ENCODE measurements at places on chromosomes 1 and 21. TPM values are rescaled to one million over a fixed set of nuclear protein-coding genes. Genes with fewer than 3 reads are reported as not detected.

The B4GALT2 gene
- polyA plus RNA-seq = 60.2 TPM

The SERINC2 gene
- polyA plus RNA-seq = 109 TPM

The SYT11 gene
- polyA plus RNA-seq = 36.6 TPM

The FCRL5 gene
- polyA plus RNA-seq = not detected

The CCDC27 gene
- not detected for polyA plus RNA-seq

The SPRR2B gene
- not detected for polyA plus RNA-seq

The VAV3 gene
- polyA plus RNA-seq = 0.01 TPM

The CELSR2 gene
- polyA plus RNA-seq = 0.98 TPM

The NCMAP gene
- not detected for polyA plus RNA-seq

The FCN3 gene
- polyA plus RNA-seq = not detected

The TTC22 gene
- polyA plus RNA-seq = not detected

The AJAP1 gene
- 0.50 TPM for polyA plus RNA-seq

The KCTD3 gene
- 31.7 TPM for polyA plus RNA-seq

The POU3F1 gene
- polyA plus RNA-seq = not detected

The RAD54L gene
- 4.3 TPM for polyA plus RNA-seq

The HSF2BP gene
- 1.2 TPM for polyA plus RNA-seq

The PODN gene
- 54.5 TPM for polyA plus RNA-seq

The VANGL2 gene
- polyA plus RNA-seq = 0.33 TPM

The OR2T35 gene
- polyA plus RNA-seq = not detected

The NIBAN1 gene
- polyA plus RNA-seq = 28.2 TPM

The COL8A2 gene
- polyA plus RNA-seq = 6.8 TPM

The OXCT2 gene
- polyA plus RNA-seq = 0.53 TPM

The ATP6V1G3 gene
- not detected for polyA plus RNA-seq

The PYHIN1 gene
- polyA plus RNA-seq = not detected

The SPRR2G gene
- not detected for polyA plus RNA-seq

The FMOD gene
- 14.0 TPM for polyA plus RNA-seq

The SPRR4 gene
- polyA plus RNA-seq = not detected

The DHRS3 gene
- 224 TPM for polyA plus RNA-seq

The S100A10 gene
- 88.4 TPM for polyA plus RNA-seq

The SLC5A9 gene
- polyA plus RNA-seq = not detected

The DSCAM gene
- polyA plus RNA-seq = 0.10 TPM

Measured in BJ (cell line).